Breast epithelium (tissue), 4 donors: ENCODE measurements at places on chromosomes 6 and 20. TPM values are rescaled to one million over a fixed set of nuclear protein-coding genes. Genes with fewer than 3 reads are reported as not detected.
A peak's percentile ranks its signal among the peaks of the same experiment; 100 is the strongest.

SLC32A1 gene
- total RNA-seq = not detected

GRCh38 chr6:8749465-8749864 lies 314.1 kb upstream of the SLC35B3 start:
- no peak for DNase-seq

SNAP25 gene
- total RNA-seq = 1.6 TPM

OXT gene
- 4.5 TPM for total RNA-seq

PACRG gene
- 6.4 TPM for total RNA-seq

DNA sequence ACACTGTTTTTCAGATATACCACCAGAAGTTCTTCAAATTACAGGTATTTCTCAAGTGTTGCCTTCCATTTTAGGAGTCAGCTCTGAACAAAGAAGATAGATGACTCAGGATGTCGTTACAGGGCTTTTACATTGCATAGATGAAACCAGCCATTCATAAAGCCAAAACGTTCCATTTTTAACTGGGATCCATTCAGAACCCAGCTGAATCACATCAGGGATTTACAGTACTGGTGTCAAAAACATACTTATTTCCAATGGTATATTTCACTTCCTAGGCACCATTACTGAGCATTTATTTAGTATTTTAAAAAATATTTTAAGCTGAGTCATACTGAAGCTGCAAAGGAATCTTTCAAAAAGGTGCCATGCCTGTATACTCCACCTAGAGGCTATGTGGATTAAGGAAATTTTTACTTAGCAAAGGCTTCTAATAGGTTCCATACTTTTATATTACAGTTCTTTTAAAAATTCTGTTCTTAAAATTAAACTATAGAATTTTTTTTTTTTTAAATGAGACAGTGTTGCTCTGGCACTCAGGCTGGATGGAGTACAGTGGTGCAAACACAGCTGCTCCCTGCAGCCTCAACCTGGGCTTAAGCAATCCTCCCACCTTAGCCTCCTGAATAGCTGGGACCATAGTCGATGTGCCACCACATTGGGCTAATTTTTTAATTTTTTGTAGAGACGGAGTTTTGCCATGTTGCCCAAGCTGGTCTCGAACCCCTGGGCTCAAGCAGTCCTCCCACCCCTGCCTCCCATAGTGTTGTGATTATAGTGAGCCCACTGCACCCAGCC lies 2.6 kb downstream of the ASF1A start:
- DNase-seq = no peak

DLK2 gene
- total RNA-seq = not detected

DNA sequence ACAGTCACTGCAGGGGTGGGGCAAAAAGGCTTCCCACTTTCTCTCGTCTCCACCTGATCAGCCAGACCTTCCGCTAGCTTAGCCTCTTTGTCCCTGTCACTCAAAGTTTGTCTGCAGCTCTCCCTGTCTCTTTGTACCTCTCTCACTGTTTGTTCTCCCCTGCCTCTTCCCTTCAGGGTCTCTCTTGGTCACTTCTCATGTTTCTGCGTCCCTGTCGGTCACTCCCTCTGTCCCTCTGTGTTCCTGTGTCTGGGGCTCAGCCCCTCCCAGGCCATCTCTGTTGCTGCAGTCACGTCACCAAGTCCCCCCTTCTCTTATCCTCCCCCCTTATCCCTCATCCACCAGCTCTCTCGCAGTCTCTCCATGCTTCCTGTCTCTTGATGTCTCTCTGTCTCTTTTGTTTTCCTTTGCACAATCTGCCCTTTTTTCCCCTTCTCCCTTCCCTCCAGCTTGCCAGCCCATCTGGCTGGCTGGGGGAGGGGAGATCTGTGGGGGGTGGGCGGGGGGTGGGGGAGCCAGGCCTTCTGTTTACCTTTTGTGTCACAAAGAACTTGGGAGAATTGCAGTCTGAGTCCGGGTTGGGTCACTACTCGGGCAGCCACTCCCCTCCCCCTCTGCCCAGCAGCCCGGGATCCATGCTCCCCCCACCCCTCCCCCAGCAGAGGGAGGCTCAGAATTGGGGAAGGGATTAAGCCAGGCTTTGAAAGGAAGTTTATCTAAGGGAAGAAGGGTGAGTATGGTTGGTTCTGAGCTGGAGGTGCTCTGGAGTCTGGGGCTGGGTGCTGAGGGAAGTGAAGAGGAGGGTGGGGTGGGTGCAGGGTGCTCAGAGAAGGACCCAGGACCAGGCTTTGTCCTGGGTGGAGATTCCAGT lies 32.3 kb downstream of the FOXP4 start:
- no peak for DNase-seq

IL17F gene
- not detected for total RNA-seq

NR2E1 gene
- 0.33 TPM for total RNA-seq

BPIFB1 gene
- 1.0 TPM for total RNA-seq

TLDC2 gene
- total RNA-seq = not detected

SIRPB2 gene
- total RNA-seq = 4.3 TPM

DNA sequence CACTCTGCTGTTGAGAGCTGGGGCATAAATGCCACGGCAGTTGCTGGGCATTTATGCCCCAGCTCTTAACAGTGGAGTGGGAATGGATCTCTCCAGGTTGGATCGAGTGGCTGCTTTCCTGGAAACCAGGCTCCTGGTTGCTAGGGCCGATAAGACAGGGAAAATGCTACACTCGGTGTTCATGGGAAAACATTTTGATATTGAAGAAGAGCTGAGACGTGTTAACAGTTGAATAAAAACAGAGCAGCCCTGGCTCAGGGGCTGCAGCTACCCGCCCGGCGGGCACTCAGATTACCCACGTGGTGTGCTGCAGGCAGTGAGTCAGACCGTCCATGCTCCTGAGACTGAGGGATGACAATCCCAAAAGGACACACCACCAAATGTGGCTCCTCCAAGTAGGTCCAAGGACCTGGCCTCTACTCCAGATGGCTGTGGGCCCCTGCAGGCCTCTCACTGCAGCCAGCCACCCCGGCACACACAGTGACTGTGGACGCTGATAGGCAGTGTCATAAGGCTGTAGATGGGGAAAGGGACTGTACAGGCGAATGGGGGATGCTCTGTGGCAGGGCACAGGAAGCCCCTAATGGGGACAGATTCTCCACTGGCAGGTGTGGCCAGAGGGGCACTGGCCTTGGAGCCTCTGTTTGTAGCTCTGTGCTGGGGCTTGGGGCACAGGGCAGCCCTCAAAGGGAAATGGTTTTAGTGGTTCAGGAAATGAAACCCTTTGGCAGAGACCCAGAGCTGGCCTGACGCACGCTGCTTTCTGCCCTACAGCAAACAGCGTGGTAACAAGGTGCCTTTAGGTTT lies 237.8 kb downstream of the LY86 start:
- peak; percentile 58 for DNase-seq

GRCh38 chr6:34147906-34148630 lies 2.2 kb upstream of the GRM4 start:
- peak; percentile 36 for DNase-seq

CDH4 gene
- not detected for total RNA-seq

SLPI gene
- total RNA-seq = 30.6 TPM

DNA sequence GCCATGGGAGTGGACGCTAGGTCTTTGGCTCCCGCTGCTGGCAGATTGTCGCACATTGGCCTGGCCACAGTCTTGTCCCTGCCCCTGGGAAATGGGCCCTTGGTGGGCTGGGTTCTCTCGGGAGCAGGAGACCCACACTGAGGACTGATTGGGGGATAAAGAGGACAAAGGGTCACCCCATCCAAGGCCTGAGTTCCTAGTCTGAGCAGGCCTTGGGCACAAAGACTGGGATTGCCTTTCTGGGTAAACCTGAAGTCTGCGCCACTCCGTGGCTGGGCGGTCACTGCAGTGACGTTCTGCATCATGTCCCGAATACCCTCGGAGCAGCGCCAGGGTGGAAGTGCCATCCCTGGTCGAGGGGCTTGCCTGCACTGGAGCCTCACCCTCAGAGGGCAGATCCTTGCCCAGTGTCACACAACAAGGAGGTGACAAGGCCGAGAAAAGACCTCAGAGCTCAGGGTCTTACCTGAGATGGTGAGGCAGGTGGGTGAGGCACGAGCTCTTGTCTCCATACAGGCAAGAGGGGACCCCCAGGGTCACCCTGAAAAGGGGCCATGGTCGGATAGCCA lies 36.1 kb upstream of the ZBP1 start:
- DNase-seq = peak; percentile 48
